ENCODE measurements at places on chromosomes 5 and 9.

- DNase-seq: no peak
Observed at GRCh38 chr5:103624675-103625074, 62.1 kb upstream of the NUDT12 start.

GRCh38 chr5:16757989-16758501, 141.2 kb upstream of the RETREG1 start:
- no peak for DNase-seq

- no peak for DNase-seq
Observed at GRCh38 chr9:136762221-136762691, 2.1 kb downstream of the LCN15 start.

GRCh38 chr5:150690760-150691159, 10.1 kb downstream of the RBM22 start:
- no peak for DNase-seq

- no peak for DNase-seq
Observed at GRCh38 chr5:114346181-114346580, 15.7 kb upstream of the KCNN2 start.

DNA sequence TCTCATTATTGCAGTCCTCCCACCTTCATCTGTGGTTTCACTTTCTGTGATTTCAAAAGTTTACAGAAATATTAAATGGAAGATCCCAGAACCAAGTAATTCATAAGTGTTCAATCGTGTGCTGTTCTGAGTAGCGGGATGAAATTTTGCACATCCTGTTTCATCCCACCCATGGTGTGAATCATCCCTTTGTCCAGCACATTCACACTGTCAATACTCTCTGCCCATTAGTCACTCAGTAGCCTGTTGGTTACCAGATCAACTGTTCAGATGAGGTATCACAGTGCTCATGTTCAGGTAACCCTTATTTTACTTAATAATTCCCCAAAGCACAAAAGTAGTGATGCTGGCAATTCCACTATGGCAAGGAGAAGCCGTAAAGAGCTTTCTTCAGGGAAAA, 26.8 kb downstream of the FAM81B start:
- DNase-seq: no peak
